ENCODE measurements at places on chromosomes 4 and X.

GRCh38 chr4:61309616-61310015, 109.5 kb downstream of the ADGRL3 start:
- no peak overlapping the region for H3K4me3 ChIP-seq
- H3K4me1 ChIP-seq: no peaks in the 10 kb centered on the region
- DNase-seq: no peak
- H3K36me3 ChIP-seq: no peaks in the 10 kb centered on the region
- no peak overlapping the region for H3K27ac ChIP-seq

DNA sequence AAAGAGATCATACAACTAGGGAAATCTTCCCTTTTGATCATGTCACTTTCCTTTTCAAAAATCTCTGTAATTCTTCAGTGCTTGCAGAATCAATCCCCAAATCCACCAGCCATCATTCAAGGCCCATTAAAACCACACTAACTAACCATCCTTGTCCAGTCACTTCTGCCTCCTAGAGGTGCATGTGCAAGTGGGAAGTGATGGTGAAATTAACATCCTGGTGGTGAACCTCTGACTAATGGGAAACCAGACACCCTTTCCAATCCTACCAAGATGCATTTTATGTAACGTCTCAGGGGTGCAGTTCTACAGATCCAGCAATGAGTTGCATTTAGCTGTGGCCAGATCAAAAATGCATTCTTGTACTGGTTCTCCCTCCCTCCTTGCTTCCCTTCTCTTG, 341.8 kb downstream of the RAPGEF2 start:
- no peak overlapping the region for H3K27ac ChIP-seq
- no peaks in the 10 kb centered on the region for H3K36me3 ChIP-seq
- no peaks in the 10 kb centered on the region for H3K27me3 ChIP-seq
- no peak overlapping the region for H3K4me3 ChIP-seq
- no peak for DNase-seq

DNA sequence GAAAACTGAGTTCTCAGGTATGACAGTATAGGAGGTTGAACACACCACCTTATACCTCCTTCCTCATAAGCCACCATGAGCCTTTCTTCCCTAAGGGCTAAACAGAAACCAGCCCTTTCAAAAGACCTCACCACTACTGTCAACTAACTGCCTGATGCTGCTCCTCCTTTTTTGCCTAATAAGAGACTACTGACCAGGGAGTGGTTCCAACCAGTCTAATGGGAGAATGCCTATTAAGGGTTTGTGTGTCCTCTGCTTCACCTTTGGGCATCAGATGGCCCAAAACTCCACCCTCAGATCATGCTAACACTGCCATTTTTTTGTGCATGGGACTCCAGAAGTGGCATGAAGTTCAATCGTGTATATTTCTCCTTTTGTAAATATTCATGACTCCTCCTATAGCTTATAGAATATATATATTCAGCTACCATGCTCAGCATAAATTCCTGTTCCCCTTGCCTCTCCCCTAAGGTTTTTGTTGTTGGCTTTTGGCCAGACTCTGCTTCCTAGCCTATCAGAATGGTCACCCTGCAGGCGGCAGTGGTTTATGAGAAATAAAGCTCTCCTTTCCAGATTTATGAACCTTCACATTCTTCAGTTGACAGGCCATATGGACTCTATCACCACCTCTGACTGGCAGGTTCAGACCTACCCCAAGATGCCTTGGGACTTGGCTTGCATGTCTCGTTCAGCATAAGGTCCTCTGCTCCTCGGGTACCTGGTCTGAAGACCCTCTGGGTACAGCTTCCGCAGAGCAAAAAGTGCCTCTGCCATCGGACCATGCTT, 28.2 kb downstream of the FGFBP1 start:
- H3K27me3 ChIP-seq: no peaks in the 10 kb centered on the region
- no peak overlapping the region for H3K4me3 ChIP-seq
- no peak for DNase-seq
- H3K36me3 ChIP-seq: no peaks in the 10 kb centered on the region
- H3K27ac ChIP-seq: no peak overlapping the region

DNA sequence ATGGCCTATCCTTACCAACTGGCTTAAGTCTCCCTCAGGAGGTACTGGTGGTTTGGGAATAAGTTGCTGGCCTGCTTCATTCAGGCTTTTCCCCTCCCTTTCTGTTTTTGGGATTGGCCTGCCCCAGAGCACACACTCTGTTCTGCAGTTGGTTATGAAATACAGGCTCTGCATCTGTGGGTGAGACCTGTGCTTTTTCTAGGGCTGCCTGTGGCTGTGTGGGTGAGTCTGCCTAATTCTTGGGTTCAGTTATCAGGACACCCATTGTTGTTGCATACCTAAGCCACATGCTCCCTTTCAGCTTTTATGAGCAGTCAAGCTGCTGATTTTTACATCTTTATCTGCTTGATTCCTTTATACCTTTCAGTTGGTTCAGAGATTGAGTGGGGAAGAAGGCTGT, 19.0 kb upstream of the CWH43 start:
- no peak overlapping the region for H3K4me3 ChIP-seq
- H3K4me1 ChIP-seq: no peaks in the 10 kb centered on the region
- no peaks in the 10 kb centered on the region for H3K36me3 ChIP-seq

- H3K27me3 ChIP-seq: no peaks in the 10 kb centered on the region
- no peak overlapping the region for H3K27ac ChIP-seq
- no peaks in the 10 kb centered on the region for H3K4me1 ChIP-seq
- no peak overlapping the region for H3K4me3 ChIP-seq
- no peaks in the 10 kb centered on the region for H3K36me3 ChIP-seq
Observed at GRCh38 chr4:96354036-96354712, 514.3 kb downstream of the PDHA2 start.
